Immature natural killer cell (primary cell): ENCODE measurements at places on chromosomes 2 and 18.

DNA sequence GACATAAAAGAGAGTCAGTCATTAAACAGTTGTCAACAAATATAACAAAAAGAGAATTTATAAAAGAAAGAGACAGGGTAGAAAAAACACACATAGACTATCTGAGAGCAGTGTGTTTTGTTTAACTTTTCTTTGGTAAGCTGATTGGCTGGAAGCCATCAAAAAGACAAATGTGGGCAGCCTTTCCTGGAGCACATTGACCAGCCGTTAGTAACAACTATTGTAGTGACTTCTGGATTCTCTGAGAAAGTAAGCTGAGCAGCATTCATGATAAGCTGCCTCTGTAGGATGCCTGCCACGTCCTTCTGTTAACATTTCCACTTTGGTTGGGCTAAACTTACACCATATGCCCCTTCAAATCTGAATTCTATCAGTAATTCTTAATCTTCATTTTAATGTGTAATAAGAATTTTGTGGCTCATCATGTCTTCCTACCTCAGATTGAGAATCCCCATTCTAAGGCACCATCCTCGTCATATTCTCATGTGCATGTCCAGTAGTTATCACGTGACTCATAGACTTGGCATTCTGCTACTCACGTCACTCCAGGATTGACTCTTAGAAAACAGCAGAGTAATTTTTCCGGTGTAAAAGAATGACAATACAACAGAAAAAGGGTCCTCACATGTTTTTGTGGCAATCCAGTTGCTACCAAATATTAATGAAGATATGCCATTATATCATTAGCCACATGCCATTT, 43.4 kb upstream of the DNAJC10 start:
- DNase-seq, result no peak

DNA sequence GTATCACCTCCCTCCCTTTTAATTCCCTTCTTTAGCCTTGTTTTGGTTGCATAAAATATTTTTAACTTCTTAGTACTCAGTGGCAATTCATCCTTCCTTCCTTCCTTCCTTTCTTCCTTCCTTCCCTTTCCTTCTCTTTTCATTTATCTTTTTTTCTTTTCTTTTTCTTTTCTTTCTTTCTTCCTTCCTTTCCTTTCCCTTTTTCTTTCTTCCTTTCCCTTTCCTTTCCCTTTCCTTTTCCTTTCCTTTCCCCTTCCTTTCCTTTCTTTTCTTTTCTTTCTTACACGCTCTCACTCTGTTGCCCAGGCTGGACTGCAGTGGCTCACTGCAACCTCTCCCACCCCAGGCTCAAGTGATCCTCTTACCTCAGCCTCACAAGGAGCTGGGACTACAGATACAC, 160.2 kb downstream of the GREB1L start:
- no peak for DNase-seq

- DNase-seq, result peak; percentile 26
Measured at GRCh38 chr2:59888015-59888414, 665.4 kb downstream of the BCL11A start.

DNA sequence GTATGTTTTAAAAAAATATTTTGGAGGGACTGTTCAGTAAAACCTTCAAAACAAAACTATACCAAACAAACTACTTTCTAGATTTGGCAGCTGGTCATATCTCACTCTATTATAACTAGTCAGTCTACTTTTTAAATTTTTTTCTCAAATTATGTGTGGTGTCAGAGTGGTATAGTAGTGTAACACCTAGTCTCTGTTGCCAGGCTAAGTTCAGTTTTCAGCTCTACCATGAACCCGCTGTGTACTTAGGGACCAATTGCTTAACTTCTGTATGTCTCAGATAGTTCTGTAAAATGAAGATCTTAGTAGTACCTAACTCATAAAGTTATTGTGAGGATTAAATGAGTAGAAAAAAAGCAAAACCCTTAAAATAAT, 54.3 kb downstream of the GPD2 start:
- no peak for DNase-seq

DNA sequence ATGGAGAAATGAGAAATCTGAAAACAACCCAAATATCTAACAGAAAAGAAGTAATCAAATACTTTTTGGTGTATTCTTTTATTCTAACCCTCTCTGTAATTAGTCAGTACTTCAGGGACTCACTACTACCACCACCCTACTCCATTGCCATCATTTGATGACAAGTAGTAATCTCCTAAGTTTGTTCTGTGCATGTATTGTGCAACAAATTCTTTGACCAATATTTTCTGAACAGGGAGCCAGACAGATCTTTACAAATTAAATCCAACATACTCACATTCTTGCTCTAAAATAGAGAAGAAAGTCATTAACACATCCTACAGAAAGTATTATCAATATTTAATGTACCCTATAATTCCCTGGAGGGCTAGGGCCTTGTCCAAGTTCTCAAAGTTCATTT, 1416.4 kb downstream of the DSC3 start:
- DNase-seq, result no peak

DNA sequence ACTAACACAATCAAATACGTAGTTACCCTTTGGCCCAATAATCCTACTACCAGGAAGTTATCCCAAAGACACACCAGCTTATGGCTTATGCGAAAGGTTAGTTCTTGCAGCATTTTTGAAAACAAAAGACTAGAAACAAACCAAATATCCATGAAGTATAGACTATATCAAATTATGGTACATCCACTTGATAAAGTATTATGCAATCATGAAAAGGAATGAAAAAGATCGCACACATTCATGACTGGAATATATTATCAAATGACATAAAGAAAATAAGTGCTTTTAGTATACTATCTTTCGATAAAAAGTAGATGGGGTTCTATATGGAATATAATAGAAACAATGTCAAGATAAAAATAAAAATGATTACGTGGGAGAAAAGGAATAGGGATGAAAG, 78.2 kb downstream of the COBLL1 start:
- no peak for DNase-seq

DNA sequence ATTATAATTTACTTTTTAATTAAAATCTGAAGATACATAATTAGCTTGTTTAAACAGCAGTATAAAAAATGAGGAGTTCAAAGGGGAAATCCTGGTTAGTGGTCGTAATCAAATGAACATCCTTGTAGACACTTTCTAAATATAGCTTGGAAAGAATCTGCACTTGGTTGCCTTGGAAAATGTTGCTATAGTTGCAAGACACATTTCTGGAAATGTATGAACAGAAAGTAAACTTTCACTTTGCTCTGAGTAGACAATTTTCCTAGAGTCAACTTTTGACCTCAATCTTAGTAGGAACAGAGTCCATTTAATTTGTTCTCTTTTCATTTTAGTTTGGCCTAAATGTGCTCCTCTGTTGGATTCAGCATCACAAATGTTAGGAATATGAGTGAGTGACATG, 38.3 kb downstream of the GCA start:
- DNase-seq, result no peak

GRCh38 chr2:161217597-161218185, 57.5 kb downstream of the TANK start:
- no peak for DNase-seq

DNA sequence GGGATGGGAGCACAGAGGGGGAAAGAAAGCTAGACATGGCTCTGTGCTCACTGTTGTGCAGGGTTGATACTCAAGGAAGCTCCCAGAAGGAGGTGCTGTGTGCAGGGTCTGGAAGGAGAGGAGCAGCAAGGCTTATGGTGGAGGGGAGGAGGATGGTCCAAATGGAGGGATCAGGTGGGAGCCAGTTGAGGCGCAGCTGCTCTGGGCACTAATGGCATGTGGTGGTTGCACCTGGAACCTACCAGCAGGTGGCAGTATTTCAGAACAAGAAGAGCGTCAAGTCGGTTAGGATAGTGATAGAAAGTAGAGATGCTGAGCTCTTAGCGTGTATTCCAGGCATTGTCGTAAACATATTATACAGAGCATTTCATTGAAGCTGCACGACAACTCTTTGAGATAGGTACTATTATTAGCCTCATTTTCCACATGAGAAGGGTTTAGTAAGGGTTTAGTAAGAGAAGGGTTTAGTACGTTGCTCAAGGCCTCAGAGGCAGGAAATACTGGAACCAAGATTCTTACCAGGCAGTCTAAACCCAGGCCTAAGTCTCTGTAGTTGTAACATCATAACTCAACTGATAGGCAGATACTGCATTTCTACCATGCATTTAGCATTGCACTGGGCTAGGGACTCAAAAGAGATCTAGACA, 223.7 kb downstream of the CYP26B1 start:
- peak; percentile 6 for DNase-seq

DNA sequence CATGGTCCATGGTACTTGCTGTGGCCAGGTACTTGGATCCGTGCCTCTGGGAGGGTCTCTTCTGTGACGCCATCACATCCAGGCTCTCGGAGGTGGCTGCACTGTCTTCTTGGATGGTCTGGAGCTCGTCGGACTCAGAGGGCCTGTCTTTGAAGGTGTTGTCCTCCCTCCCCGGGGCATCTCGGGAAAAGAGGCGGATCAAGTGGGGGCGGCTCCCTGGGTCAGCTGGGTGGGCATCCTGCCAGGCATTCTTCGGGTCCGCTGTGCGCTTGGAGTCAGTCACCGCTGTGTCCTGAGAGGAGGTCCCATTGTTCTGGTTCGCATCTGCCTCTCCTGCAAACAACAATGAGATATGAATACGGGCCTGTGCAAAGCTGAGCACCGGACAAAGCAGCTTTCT, 115.6 kb downstream of the MBP start:
- no peak for DNase-seq

- DNase-seq, result no peak
Measured at GRCh38 chr2:85886590-85886989, 2.2 kb downstream of the ST3GAL5 start.

- DNase-seq, result no peak
Measured at GRCh38 chr2:150742094-150742493, 254.6 kb upstream of the RND3 start.

GRCh38 chr2:79552653-79553052, 39.8 kb downstream of the CTNNA2 start:
- DNase-seq, result no peak

GRCh38 chr2:232296776-232297525, 81.6 kb upstream of the ALPP start:
- DNase-seq, result no peak

DNA sequence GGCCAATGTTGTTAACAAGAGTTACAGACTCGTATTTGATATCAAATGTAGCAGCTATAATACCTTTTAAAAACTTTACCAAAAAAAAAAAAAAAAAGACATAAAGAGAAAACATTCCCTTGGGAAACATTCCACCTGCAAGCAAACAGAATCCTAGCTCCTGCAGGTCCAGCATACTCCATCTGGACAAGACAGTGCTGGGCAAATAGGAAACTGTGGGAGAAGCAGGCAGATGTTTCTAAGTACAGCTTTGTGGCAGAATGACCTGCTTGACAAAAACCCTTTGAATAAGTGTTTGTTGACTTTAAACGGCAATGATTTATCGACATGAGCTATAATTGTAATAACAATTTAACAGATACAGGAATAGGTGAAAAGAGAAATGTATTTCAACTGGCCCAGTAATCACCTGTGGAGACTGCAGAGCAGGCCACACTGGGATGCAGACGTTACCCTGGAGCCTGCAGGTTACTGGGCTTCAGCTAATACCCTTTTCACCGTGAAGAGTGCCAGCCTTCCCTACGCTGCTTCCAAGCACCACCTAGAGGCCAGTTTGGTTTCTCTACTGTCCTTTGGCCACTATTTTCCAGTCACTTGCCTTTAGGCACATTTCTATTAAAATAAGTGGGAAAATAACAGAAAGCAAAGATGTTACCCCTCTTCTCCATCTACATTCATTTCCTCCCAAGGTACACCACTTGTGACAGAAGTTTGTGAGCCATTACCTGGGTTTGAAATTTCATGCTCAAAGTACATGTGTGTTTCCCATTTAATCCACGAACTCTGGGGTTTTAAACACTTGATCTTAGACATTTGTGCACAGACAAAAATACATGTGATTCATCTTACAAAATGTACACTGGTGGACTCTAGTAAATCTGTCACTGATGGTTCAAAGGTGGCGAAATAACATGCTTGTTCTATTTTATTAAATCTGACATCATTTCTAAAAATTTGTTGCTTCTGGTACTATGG, 96.9 kb upstream of the ZNF397 start:
- DNase-seq, result peak; percentile 41

DNA sequence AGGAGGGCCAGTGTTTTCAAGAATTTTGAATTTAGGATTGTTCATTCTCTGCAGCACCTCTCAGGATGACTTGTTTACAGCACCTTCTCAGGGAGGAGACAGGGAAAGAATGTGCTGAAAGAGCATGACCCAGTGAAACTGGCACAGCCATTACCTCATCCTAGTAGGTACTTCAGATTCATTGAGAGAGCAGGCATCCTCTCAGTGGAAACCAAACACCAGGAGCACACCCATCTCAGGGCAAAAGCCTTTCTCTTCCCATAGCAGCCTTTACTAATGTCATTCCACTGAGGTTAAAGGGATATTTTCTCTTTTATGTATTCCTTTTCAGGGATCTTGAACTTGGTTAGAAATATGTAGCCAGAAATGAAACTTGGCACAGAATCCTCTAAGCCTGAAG, 2.6 kb downstream of the MAP2 start:
- no peak for DNase-seq

GRCh38 chr2:156986339-156986988, 271.0 kb upstream of the GALNT5 start:
- DNase-seq, result no peak

- DNase-seq, result no peak
Measured at GRCh38 chr2:68352651-68353391, 12.3 kb upstream of the PLEK start.

- DNase-seq, result no peak
Measured at GRCh38 chr2:241372361-241372992, 16.4 kb downstream of the FARP2 start.

DNA sequence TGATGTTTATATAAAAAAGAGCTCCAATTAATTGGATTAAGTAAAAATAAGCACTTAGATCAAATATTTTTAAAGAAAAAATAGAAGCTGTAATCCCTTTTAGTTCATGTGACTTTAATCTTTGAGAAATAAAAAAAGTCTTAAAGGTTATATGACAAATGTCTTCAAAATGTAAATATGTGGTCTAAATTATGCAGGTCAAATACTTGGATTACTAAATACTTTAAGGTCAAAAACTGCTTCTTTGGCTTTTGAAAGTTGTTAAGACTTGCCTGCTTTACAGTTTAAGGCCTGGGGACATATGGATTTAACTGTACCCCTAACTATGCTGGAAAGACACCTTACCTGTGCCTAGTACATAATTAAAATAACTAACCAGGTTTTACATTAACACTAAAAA, 15.5 kb upstream of the PDK1 start:
- DNase-seq, result no peak

- no peak for DNase-seq
Measured at GRCh38 chr2:160221391-160222276, 21.6 kb upstream of the ITGB6 start.

DNA sequence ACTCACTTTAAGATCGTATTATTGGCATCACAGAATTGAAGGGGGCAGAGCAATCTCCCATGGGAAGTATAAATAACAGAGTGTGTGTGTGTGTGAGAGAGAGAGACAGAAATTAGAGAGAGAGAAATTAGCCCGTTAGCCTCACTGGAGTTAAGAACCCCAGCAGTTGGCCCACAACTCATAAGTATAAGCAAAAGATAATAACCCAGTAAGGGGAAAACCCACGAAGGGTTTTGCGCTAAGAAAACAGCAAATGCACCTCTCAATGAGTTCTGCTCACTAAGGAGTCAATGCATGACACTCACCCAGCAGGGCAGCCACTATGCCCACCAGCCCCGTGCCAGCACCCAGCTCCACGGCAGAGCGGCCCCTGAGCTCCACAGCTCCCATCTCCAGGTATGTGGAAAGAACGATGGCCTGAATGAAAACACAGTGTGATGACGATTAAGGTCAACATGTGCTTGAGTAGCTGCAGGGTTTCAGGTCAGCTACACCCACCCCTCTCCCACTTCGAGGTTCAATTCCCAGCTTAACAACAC, 3.6 kb downstream of the METTL21A start:
- no peak for DNase-seq

- DNase-seq, result no peak
Measured at GRCh38 chr2:219844401-219845091, 217.1 kb downstream of the SLC4A3 start.
